SK-N-SH treated with all-trans-retinoic acid at 6 μM for 48 hours (cell line): ENCODE measurements at places on chromosomes 5 and 9.

GRCh38 chr5:111215971-111216370 is 8.2 kb upstream of the CAMK4 start:
- ATAC-seq, result no peak

GRCh38 chr5:32029261-32029660 is 144.9 kb downstream of the GOLPH3 start:
- no peak for ATAC-seq

GRCh38 chr5:75335952-75336614 is 937 bp upstream of the HMGCR start:
- ATAC-seq, result peak; percentile 81

GRCh38 chr9:91824601-91825305 is 125.3 kb downstream of the ROR2 start:
- peak; percentile 79 for ATAC-seq

GRCh38 chr5:109439590-109439989 is 29.8 kb upstream of the PJA2 start:
- ATAC-seq, result no peak

DNA sequence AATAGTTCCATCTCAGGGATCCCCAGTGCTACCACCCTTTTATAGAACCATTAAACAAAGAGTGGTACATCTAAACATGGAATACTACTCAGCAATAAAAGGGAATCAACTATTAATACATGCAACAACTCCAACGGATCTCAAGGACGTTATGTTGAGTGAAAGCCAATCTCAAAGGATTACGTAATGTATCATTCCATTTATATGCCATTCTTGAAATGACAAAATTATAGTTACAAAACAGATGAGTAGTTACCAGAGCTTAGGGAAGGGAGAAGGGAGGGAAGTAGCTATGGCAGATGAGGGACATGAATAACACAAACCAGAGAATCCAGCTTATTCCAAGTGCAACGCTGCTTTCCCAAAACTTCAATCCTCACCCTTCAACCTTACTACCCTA is 69.5 kb downstream of the ACTL7B start:
- no peak for ATAC-seq

GRCh38 chr5:176675676-176676360 is 28.5 kb downstream of the TSPAN17 start:
- peak; percentile 62 for ATAC-seq

DNA sequence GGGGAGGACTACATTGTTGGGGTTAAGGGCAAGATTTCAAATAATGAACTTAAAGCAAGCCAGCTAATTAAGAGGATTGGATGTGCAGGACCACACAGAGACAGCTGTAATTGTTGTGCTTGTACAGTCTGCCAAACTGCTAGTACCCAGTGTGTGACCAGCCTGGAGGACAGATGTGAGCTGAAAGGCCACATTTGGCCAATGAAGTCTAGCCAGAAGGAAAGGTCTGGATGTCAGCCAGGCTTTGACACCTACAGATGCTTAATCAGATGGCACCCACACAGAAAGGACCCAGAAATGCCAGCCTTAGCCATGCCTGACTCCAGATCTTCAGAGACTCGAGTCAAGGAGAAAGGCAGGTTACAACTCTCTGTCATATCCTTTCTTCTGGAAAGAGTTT is 491.1 kb downstream of the KIF4B start:
- ATAC-seq, result no peak

GRCh38 chr5:41812156-41812555 is 58.1 kb downstream of the OXCT1 start:
- no peak for ATAC-seq

DNA sequence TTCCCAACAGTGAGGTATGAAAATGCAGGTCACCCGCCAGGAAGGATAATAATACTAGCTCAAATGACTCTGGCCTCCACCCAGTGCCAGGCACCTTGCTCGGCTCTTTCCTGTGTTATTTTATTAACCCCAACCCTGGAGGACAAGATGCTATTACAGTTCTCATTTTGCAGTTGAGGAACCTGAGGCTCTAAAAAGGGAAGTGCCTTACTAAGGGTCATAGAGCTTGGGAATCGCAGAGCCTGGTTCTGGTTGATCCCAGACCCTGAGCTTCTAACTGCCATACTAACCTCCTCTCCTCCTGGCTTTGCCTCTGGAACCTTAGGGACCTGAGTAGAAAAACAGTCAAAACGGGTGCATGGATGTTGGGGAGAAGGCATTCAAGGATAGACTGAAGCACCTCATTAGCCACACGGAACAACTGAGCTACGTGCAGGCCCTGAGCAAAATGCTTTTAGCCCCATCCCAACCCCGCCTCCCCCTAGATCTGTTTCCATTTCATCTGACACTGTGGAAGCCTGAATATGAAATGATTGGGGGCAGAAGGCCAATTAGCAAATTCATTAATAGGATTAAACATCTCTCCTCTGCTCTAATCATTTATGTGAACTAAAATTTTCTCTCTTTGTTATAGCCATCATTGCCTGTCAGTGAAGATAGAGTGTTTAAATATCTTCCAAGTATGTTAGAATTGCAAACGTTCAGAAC is 7.9 kb downstream of the KCNIP1 start:
- no peak for ATAC-seq

DNA sequence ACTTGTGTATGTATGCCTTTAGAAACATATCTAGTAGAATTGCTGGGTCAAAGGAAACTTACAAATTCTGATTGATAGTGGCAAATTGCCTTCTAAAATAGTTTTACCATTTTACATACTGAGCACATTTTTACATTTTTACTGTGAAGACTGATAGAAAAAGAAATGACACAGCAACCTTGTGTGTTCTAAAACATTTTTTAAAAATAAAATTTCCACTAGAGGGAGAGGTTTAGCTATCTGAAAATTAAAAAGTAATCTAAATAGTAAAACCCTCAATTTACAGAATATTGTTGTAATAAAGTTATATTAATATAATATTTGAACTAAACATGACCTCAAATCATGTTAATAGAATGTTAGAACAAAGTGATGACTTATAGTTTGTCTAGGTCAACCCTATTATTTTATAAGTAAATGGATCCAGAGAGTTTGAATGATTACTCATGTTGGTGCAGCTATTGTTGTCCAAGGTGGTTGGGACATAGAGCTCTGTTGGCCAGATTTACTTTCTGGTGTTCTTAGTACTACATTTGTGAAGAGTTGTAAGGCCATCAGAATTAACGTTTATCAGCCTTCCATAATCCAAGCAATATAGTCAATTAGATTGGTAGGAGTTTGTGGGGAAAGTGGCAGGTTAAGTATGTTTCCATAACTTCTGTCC is 17.2 kb downstream of the CENPP start:
- peak; percentile 47; the same call in 2 of the 3 replicates for ATAC-seq

DNA sequence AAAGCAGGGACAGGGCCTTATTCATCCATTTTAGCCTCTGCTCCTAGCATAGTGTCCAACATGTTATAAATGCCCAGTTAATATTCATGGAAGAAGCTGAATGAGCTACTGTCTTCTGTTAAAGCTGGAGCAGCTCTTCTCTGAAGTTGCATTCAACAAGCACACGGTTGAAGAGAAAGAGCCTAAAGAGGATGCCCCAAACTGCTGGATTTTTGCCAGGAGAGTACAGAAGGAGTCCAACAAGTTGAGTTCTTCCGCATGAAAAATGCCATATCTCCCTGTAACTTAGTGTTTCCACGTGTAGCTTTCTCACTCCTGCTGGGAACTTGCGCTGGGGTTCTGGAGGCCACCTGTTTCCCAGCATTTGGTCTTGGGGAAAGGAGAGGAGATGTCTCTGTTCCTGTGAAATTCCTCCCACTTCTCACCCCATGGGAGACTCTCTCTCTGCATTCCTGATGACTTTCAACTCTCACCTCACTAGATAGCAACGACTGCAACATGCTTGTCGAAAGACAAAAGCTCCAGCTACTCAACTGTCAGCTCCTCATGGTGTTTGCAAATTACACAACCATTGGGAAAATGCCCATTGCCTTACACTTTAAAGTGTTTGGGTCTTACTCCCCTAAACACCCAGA is 122.8 kb downstream of the KIF4B start:
- no peak for ATAC-seq

- ATAC-seq, result no peak
Observed at GRCh38 chr5:157113002-157113401, 4.2 kb upstream of the HAVCR2 start.

DNA sequence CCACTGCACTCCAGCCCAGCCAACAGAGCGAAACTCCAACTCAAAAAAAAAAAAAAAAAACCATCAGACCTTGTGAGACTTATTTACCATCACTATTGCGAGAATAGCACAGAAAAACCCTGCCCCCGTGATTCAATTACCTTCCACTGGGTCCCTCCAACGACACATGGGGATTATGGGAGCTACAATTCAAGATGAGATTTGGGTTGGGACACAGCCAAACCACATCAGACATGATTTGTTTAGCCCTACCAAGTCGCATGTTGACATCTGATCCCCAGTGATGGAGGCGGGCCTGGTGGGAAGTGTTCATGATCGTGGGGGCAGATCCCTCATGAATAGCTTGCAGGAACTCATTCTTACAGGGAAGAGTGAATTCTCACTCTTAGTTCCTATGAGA is 26.6 kb downstream of the MYO10 start:
- no peak for ATAC-seq

- no peak for ATAC-seq
Observed at GRCh38 chr5:12690361-12690760, 786.1 kb upstream of the CTNND2 start.

GRCh38 chr5:67045816-67046740 is 150.5 kb downstream of the CD180 start:
- no peak; the same call in 2 of the 3 replicates for ATAC-seq

DNA sequence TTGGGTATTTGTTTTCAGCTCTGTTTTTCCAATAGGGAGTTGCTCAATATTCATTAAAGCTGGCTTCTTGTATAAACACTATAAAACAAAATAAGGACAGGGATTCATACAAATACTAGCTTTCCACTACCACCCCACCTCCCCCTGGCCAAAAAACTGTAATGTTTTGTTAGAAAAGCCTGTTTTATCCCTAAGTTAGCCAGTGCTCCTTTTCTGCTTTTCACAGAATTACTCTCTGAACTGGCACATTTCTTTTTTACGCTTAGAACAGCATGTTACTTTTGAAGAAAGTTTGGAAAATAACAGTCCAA is 147.4 kb upstream of the DMRT1 start:
- no peak for ATAC-seq

DNA sequence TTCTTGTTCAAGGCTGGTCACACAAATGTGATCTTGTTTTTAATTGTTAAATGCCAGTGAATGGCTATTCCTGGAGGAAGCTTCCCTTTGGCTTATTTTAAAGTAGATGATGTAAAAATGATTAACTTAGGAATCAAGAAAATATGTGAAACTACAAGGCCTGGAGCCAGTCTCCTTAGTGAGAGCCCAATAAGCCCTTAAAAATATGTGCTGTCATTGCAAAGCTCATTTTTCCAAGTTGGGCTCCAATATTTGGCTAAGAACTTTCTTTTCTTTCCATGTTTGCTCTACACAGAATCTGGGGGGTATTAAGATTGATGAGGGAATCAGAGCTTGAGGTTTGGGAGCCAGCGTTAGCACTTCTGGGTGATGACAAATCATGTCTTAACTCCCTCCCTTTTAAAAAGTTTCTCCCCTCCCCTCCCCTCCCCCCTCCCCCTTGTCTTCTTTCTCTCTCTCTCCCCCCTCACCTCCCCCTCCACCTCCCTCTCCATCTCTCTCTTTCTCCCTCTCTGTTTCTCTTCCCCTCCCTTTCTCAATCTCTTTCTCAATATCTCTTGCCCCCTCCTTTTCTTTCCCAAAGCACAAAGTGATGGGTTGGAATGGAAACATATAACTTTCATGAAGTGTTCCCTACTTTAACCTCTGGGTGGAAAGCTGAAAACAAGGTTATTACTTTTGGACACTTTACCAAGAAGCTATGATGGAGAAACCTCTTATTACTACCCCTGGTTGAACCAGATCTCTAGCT is 86.0 kb downstream of the FBXL7 start:
- peak; percentile 30; the same call in 1 of the 3 replicates for ATAC-seq

DNA sequence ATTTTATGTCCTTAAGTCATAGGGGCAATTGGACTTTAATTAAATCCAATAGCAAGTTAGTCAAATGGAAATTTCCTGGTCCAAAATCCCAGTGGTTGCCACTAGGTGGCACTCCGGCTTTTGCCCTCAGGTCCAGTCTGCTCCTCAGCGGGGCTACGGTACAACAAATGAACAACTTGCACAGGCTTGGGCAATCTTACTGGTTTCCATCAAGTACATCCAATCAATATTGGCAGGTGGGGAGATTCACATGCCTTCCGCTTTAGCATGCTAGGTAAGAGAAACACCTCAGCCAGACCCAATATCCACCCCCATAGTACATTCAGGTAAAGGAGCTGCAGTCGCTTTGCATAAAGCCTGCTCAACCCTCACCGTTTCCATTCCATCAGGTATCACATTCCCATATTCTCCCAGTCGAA is 6.3 kb upstream of the MXD3 start:
- ATAC-seq, result peak; percentile 76

DNA sequence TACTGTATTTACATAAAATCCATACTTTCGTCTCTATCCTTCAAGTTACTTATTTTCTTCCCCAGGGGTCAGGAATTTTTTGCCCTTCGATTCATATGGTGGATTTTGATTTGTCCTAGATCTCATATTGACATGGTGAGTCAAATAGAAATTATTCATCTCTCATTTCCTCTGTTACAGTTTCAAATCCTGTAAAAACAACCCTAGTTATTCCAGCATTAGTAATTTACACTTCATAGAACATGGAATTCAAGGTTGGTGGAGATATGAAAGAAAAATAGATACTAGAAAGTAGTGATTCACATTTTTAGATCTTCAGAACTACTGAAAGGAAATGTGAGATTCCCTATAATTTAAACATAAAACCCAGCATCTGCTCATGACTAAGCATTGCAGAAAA is 1331.0 kb upstream of the CDH9 start:
- ATAC-seq, result no peak

DNA sequence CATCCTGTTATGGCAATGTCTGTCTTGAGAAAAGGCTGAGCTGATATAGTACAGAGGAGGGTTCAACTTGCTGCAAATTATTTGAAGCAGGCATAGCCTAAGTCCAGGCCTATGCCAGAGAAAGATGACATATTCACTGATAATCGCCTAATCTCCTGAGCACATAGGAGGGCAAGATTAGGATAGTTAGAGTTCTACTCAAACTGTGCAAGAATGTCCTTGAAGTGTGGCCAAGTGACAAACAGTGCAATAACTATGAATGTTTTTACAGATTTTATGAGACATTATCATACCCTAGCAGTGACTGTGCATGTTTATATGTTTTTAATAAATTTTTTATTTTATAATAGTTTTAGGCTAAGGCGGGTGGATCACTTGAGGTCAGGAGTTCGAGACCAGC is 96.2 kb downstream of the TSSK1B start:
- no peak for ATAC-seq
